ENCODE measurements at places on chromosomes 1 and 21.

DNA sequence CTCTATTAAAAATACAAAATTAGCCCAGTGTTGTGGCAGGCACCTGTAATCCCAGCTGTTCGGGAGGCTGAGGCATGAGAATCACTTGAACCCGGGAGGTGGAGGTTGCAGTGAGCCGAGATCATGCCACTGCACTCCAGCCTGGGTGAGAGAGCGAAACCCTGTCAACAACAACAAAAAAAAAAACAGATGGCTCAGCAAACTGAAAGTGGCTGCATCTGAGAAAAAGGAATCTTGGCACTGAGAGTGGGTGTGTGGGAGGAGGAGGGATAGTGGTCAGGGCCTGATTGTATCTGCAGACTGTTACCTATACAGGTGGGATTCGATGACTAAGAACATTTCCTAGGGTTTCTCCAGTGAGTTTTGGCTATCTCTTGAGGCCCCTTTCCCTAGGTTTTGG lies 122.2 kb upstream of the BARHL2 start:
- DNase-seq: no peak

GRCh38 chr1:94522304-94522703 lies 19.3 kb downstream of the F3 start:
- DNase-seq: no peak

- no peak for DNase-seq
These were observed 38.2 kb downstream of the ZBTB40 start for GRCh38 chr1:22489823-22490222.

DNA sequence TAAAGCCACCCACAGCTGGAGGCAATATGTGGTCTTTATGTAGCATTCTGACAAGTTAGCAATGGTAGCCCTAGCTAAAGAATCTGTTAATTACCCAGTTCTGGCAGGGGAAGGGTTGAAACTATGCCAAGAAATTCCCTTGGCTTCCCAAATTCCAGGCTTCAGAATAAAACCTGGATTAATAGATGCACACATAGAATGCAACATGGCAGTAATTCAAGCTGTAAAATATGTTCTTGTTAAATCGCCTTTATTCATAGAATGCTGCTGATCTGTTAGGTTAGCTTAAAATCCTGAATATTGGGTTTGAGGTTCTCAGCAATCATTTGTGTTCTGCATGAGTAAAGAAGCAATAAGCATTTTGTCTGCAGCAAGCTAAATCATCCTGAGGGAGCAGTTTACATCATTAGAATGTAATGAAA lies 80.1 kb downstream of the ZNF326 start:
- DNase-seq: no peak

- no peak for DNase-seq
These were observed 28.9 kb upstream of the GPR37L1 start for GRCh38 chr1:202093858-202094257.

- DNase-seq: no peak
These were observed 52.0 kb upstream of the KCNA3 start for GRCh38 chr1:110726755-110727154.

- DNase-seq: no peak
These were observed 68.0 kb downstream of the TRIM11 start for GRCh38 chr1:228338521-228339051.

DNA sequence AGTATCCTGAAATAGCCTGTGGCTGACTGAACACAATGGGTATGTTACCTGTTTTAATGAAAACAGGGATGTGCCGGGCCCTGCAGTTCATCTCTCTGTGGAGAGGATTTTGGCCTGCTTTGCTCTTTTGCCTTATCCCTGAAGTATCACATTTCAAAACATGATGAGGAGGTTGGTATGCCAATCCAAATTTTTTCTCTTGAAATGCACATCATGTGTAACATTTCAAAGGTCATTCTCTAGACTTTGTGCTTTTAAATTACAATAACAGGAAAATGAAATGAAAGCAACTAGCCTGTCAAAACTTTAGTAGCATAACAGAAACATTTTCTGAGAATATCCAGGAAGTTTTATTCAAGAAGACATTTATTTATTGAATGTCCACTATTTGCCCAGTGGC lies 118.9 kb downstream of the SLC44A5 start:
- DNase-seq: no peak

DNA sequence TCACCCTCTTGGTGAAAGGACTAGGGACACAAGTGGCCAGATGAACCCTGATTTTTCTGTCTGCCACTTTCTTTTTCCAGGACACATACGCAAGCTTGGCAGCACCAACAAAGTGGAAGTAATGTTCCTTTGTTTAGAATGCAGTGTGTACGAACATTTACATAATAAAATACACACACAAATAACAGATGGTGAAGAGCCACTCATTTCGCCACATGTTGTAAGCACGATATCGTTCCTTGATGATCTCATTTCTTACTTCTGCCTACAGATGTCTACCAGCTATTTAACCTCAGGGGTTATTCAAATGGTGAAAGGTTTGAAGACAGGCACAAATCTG lies 670.2 kb upstream of the CXADR start:
- no peak for DNase-seq

- DNase-seq: no peak
These were observed 61.8 kb upstream of the LRRC8D start for GRCh38 chr1:89759036-89759435.

DNA sequence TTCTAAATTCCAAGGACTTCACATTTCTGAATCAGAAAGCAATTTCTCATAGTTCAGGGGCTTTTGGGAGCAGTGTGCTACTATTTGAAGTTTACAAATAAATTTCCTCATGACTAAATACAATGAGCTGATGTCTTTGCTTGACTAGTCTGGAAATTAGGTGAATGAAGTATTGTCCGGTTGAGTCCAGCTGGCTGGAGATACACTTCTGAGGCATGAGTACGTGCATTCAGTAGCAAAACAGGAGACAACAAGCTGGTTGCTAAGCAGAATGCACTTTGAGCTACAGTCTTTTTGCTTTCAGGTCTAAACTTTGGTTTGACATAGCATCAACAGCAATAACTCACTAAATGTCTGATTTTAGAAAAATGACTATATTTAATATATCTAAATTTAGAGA lies 27.1 kb downstream of the ZNHIT6 start:
- DNase-seq: no peak

GRCh38 chr1:237249120-237249519 lies 207.1 kb downstream of the RYR2 start:
- DNase-seq: no peak

DNA sequence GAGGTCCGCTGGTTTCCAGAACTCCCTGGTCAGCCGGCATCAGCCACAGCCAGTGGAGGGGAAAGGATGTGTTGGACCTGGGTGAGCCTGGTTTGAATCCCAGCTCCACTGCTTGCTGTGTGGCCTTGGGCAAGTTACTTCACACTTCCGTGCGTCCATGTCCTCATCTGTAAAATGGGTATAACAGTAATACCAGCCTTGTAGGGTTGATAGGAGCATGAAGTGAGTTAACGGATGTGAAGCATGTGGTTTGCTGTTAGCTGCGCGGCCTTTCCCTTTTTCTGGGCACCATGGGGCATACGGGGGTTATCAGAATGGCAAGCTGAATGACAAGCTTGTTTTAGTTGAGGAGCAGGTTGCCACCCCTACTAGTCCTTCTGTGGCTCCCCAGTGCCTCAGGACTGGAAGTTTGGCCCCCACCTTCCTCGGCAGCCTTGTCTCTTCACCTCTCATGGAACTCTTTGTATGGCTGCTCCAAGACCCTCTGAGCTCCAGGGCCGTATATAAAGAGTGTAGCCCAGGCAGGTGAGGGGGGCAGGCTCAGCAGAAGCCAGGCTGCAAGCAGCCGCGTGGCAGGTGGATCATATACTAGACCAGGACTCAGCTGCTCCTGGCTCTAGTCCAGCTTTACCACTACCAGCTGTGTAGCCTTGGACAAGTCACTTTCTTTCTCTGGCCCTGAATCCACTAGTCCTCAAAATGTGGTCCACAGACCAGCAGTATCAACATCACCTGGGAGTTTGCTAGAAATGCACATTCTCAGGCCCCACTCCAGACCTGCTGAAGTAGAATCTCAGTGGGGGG lies 95.4 kb downstream of the LACTBL1 start:
- no peak for DNase-seq

DNA sequence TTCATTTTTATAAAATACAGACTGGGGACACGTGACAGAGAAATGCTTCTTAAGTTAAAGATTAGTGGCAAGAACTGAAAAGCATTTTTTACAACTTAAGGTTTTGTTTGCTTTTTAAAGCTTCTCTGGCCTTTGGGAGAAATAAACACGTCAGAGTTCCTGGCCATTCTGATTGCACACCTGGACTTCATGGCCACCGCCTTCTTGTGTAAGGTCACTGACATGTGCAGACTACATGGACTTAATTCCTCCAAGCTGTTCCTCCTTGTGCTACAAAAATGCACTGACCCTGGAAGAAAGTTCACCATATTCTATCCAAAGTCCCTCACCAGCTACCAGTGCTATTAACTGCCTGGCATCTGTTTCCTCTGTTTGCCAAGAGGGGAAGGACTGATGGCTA lies 56.1 kb downstream of the GADD45A start:
- DNase-seq: no peak

GRCh38 chr21:15291621-15292266 lies 226.9 kb upstream of the NRIP1 start:
- DNase-seq: no peak

- DNase-seq: no peak
These were observed 22.9 kb downstream of the DDX20 start for GRCh38 chr1:111778541-111779051.

DNA sequence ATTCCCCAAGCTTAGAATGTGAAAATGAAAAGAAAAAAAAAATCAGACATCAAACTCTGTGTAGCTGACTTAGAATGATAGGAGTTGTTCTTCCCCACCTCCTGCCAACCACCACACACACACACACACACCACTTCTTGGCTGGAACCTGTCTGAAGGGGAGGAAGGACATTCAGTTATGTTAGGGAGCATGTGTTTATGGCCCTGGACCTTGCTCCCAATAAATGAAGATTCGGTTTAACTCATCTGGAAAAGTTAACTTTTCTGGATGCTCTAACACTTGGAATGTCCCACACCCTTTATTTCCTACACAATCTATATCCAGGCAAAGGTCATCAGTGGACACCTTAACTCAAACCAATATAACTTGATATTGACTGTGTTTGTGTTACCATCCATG lies 112.4 kb downstream of the DAB1 start:
- no peak for DNase-seq

- DNase-seq: no peak
These were observed 18.6 kb upstream of the PAX7 start for GRCh38 chr1:18612073-18612472.

DNA sequence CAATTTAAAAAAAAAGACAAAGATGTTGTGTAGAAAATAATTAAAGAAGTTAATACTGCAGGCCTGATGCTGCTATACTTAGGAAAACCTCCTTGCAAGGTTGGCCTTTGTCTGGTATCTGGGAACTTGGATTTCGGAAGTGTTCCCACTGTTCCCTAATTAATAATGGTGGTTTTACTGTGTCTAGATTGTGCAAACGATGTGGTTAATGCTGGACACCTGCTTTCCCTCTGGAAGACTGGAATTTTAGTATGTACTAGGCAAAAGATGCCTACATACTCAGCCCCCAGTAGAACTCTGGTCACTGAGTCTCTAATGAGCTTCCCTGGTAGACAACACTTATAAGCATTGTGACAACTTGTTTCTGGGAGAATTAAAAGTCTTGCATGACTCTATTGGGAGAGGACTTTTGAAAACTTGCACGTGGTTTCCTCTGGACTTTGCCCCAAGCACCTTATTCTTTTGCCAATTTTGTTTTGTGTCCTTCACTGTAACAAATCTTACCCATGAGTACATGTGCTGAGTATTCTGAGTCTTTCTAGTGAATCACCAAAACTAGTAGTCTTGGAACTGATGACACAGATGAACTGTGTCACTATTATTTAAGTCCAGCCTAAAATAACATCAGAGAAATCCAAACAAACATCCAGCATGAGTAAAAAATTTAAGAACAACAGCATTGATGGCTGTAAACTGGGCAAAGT lies 40.4 kb downstream of the LIN9 start:
- DNase-seq: no peak

DNA sequence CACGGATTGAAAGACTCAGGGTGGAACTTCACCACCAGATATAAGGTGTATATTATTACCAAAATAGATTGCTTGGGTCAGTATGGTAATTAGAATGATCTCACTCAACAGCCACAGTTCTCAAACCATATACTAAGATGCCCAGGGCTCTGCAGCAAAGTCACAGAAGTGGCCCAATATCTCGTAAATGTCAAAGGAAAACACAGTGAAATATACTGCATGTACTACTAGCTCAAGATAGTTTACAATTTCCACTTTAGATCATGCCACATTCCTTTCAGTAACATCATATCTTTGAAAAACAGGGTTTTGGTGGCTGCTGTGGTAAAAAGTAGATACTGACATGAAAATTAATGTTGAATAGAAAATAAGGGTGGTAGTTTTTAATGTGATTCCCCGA lies 180.3 kb upstream of the ATP1B1 start:
- no peak for DNase-seq

DNA sequence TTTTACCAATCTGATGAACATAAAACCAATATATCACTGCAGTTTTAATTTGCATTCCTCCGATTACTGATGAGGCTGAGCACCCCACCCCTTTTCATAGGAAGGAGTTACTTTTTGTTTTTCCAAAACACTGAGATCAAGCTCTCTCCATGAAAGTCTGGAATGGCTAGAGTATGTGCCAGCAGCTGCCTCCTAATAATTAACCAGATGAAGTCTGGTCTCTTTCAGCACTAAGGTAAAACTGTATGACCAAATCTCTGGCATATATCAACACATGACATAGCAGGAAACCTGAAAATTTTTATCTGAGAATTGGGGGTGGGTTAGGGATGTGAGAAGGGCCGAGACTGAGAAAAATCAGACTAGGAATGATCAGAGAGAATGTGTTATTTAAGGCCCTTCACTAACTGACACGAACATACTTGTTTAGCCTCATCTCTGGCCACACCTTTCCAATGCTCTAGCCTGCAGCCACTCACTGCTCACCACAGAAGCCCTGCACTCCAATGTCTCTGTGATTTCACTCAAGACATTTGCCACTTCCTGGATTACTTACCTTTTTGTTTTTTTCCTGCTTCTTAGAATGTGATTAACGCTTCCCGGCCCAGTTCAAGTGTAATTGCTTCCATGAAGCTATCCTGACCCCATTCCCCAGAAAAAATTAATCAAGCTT lies 34.7 kb downstream of the WASF2 start:
- no peak for DNase-seq

GRCh38 chr1:15324869-15325335 lies 77.9 kb downstream of the FHAD1 start:
- DNase-seq: no peak

GRCh38 chr1:218475699-218476098 lies 130.6 kb downstream of the TGFB2 start:
- DNase-seq: no peak

- DNase-seq: no peak
These were observed 50.7 kb downstream of the GALNT2 start for GRCh38 chr1:230117694-230118093.

DNA sequence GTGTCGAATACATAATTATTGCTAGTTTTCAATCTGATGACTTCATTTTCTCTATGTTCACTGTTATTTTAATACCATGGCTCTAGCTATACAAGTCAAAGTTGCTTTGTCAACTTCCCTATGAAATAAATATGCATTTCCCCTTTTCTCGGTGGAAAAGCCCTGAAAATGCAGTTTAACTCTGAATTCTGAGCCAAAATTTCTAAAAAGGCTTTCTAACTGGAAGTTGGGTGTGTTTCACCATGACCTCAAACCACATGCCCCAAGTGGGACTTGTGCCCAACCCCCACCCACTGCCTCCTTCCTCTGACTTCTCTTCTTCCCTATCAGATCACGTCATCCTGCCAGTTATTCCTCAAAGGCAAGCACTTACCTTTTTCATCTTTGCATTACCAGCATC lies 8.9 kb downstream of the MKNK1 start:
- no peak for DNase-seq

Data from activated gamma-delta T cell (primary cell).